Right renal cortex interstitium (tissue), 3 donors: ENCODE measurements at places on chromosomes 16 and 17. TPM values are rescaled to one million over a fixed set of nuclear protein-coding genes. Genes with fewer than 3 reads are reported as not detected.

The CACNG5 gene
- polyA plus RNA-seq: 3.1 TPM

The CASKIN1 gene
- 0.92 TPM for polyA plus RNA-seq

- no peak for DNase-seq
These were observed 1.2 kb downstream of the TMEM95 start for GRCh38 chr17:7356072-7356549.

GRCh38 chr17:50668838-50669581, 34.3 kb downstream of the ABCC3 start:
- DNase-seq: no peak

DNA sequence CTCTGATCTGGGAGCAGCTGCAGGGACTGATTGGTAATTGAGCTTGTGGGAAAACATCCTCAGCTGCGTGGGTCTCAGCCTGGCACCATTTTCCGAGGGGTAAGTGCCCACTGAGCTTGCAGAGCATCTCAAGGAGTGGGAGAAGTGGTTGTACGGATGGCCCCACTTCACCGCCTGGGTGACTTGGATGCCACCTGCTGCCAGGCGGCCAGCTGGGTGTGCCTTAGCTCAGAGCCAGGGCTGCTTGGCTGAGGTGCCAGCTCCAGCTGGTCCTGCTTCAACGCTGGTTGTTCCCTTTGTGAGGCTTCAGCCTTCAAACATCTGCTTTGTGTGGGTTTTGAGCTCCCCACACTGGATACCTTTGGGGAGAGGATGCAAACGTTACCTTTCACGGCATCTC, 482.7 kb upstream of the EEF2KMT start:
- DNase-seq: no peak

- DNase-seq: no peak
These were observed 82.8 kb downstream of the WDR59 start for GRCh38 chr16:74902161-74902560.

DNA sequence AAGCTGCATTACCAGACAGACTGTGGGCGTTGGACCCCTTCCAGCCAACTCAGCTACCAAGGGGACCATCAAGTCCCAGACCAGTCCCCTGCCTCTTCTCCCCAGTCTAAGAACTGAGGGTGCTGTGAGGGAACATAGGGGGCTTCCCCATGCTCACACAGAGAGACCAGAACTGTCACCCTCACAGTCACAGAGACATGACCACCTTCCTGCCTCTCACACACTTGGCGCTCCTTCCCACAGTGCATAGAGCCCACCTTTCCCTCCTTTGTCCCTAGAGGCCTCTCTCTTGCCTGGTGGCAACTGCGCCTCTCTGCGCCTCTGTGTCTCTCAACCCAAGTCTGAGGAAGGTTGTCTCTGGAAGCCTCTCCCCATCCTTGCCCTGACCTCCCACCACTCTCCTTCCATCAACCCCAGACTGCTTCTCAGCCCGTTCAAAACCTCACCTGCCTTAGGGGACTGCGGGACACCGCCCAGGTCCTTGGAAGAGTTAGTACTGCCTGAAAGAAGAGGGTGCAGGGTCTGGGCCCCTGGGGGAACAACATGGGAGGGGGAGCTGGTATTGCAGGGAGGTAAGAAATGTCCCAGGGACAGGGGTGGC, 6.1 kb upstream of the LHX1 start:
- no peak for DNase-seq
